RWPE1 (cell line): ENCODE measurements at places on chromosomes 4 and X.

- no peak for DNase-seq
Observed at GRCh38 chr4:23875317-23875716, 14.5 kb downstream of the PPARGC1A start.

DNA sequence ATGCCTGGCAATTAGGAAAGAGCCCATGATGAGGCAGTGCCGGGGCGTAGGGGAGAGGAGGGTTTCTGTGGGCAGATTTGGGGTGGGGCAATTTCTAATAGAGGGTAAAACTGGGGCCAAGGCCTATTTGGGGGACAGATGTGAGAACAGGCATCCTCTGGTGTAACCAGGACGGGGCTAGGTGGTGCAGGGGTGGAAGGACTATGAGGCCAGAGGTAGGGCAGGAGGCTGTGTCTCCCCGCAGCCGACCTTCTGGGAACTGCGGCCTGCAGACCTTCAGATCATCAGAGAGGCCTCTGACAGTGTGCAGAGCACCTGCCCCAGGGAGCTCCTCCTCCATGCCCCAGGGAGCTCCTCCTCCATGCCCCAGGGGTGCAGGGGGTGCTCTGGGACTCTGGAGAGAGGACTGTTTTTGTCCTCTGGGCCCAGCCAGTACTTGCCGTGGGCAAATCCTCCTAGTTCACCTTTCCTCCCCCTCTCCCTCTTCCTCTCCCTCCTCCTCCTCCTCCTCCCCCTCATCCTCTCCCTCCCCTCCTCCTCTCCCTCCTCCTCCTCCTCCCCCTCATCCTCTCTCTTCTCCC lies 101.9 kb downstream of the SORCS2 start:
- DNase-seq: no peak

DNA sequence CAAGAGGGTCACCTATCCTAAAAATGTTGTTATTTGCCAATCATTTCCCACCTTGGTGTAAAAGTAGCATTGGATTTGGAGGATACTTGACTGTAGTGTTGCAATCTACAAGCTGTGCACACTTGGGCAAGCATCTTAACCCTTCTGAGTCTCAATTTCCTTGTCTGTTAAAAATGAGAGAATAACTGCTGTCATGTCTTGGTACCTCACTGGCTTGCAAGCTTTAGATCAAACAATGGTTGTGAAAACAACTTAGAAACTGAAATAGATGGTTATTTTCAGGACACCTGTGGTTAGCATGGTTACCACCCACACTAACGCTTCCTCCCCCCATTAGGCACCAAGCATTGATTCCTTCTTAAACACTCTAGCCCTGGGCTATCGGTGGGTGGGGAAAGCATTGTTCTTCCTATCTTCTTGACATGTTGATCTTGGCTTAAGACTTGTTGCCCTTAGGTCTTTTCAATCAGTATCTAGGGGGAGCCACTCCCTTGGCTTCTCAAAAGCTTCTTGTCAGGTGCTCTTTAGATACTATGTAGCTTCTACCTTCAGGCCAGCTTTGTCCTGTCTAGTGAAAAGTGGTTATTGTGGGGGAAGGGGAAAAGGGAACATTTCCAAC lies 10.6 kb upstream of the AMOT start:
- DNase-seq: no peak

DNA sequence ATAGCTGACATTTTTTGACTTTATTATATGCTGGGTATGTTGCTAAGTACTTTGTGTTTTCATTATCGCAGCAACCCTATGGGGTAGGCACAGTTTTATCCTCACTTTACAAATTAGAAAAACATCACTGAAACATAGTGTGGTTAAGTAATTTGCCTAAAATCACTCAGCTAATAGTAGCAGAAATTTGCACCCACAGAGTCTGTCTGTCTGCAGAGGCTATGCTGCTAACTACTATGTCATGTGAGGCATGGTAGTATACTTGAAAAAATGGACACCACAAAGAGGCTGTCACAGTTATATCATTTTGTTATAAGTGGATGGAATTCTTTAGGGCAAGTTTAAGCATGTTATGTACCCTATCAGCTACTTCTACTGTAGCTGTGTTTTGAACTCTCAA lies 69.0 kb downstream of the STAG2 start:
- no peak for DNase-seq

GRCh38 chr4:132384709-132385108 lies 764.4 kb upstream of the PCDH10 start:
- DNase-seq: no peak

- DNase-seq: peak; percentile 11
Observed at GRCh38 chr4:15336410-15337167, 91.2 kb upstream of the C1QTNF7 start.

DNA sequence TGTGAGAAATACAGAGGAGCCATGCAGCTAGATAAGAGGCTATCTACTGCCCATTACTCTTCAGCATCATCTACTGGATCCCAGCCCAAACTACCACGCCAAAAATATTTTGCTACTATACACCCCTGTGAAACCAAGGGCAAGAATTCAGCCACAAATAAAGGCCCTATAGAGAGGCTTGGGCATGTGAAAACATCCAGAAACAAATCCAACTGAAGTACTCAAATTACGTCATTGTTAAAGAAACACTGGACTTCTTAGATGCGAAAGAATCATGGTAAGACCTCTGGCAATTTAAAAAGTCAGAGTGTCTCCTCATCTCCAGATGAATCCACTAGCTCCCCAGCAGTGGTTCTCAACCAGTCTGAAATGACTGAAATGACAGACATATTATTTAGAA lies 12.8 kb downstream of the NDST3 start:
- no peak for DNase-seq

DNA sequence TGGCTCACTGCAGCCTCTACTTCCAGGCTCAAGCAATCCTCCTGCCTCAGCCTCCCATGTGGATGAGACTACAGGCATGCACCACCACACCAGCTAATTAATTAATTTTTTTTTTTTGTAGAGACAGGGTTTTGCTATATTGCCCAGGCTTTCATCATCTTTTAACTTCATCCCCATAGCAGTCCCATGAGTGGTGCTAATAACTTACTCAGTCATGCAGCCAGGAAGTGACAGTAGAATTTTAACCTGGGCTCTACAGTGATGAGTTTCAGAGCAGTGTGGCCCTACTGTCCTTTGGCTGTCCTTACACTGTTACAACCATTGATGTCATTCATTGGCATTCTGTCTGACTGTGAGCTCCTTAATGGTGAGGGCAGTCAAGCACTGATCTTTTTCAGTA lies 3.9 kb upstream of the OCIAD2 start:
- no peak for DNase-seq

DNA sequence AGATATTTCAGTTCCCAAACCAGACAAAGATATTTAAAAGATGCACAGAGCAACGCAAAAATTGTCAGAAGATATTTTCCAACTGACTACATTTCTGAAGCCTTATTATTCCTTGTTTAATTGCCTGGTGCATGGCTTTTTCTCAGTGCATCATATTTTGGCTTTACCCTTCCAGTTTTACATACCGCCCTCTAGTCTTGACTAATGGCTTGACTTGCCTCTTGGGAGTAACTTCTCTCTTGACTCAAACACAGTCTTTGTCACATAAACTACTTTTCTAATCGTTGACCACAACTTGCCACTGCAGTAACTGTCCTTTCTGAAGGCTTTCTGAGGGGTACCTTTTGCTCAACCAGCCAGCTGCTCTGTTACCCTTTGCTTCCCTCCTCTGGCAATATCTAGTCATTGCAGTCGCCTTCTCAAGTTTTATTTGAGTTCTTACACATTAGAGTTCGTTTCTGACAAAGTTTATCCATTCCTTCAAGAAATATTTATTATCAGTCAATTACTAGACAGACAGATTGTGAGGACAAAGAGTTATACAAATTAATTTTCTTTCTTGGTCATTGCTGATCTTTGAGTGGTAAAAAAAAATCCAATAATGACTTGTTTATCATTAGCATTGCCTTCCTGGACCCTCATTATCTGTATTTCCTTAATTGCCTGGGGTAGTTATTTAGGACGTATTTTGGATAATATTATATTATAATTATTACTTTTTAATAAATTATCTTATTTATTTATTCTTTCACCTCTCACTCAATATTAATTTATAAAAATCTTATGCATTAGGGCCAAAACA lies 506.9 kb upstream of the PCDH10 start:
- DNase-seq: peak; percentile 38

GRCh38 chrX:13770013-13770535 lies 35.5 kb downstream of the OFD1 start:
- DNase-seq: no peak

- no peak for DNase-seq
Observed at GRCh38 chr4:180153587-180153986, 2089.6 kb upstream of the TENM3 start.

DNA sequence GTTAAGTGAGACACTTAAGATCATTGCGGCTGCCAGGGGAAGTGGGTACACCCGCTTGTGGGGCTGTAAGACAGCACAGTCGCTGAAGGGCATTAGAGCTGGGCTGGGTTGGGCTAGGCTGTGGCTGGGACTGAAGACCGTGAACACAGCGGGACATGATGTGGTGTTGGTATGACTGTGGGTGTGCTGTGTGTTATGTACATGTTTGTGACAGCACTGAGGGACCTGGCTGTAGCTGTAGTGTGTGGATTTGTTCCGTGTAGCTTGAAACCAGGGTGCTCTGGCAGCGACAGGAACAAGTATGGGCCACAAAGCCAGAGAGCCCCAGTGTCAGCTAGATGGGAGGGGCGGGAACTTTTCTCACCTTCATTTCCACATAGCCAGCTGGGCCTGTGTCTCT lies 82.1 kb downstream of the NHSL2 start:
- DNase-seq: no peak

DNA sequence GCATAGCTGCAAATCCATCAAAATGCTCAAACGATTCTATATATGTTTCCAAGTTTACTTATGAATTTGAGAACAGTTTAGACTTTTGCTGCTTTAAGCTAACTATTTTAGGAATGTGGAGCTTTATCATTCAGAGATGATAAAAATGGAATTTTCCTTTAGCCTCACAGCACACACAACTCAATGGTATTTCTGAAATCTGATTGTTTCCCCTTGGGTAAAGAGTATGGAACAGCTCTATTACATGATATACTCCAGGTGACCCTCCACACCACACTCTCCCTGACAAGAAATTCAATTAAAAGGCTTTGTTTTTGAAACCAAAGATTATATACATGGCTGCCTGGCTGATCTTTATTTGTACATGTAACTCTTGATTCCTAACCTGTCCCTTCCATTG lies 120.0 kb downstream of the LUZP4 start:
- no peak for DNase-seq

GRCh38 chr4:6272863-6273660 lies 3.4 kb downstream of the WFS1 start:
- peak; percentile 45 for DNase-seq

GRCh38 chr4:124727331-124727890 lies 14.9 kb upstream of the ANKRD50 start:
- DNase-seq: no peak

DNA sequence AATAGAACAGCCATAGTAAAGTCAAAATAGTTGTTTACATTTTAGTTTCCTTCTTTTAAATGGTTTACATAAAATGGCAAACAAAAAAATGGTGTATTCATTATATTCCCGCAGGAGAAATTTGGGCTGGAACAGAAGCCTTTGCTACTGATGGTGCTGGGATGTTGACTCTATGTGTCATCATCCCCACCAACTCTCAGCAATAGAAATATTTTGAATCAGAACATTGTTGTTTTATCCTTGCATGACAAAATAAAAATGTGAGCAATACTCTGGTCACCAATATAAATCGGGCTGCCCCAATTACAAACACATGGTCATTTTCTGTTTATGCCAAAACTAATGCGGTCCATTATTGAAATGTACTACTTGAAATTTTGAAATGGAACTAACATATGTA lies 1131.6 kb upstream of the PCDH7 start:
- DNase-seq: no peak

DNA sequence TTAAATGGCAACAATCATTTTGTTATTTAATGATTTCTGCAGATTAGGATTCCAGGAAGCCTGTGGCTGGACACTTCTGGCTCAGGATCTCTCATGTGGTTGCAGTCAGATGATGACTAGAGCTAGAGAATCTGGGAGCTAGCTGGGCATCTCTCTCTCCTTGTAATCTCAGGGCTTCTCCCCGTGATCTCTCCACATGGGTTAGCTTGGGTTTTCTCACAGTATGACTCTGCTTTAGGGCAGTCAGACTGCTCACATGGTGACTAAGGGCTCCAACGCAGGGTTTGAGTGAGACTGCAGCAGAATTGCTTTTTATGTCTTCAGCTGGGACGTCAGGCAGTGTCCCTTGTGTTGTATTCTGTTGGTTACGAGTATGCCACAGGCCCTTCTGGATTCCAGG lies 361.4 kb downstream of the CBLL2 start:
- DNase-seq: no peak

DNA sequence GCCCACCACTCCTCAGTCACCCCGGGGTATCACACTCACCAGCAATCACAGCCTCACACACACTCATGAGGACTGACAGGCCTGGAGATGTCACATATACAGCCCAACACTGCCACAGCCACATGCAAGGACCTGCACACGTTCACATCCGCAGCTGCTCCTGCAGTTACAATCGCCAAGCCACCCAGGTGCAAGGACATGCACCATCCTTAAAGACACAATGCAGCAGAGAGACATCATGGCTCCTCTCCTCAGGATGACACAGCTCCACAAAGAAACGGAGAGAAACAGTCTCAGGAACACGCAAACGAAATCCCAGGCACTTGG lies 1.1 kb downstream of the PCSK1N start:
- DNase-seq: no peak

DNA sequence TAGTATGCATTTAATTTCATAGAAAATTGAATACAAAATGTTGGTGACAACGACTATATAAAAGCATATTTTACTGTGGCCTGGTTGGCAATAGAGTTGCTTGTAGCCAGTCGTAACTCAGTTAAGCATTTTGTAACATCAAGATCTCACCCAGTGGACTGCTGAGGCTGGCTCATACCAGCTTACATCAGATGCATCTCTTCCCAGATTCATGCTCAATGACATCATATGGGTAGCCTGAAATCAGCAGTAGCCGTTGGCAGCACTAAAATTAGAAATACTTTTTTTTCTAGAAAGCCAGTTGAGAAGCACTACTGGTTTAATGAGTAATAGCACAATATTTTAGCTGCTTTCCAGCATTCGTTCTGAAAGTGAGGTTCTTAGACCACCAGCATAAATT lies 341.2 kb downstream of the TECRL start:
- no peak for DNase-seq

DNA sequence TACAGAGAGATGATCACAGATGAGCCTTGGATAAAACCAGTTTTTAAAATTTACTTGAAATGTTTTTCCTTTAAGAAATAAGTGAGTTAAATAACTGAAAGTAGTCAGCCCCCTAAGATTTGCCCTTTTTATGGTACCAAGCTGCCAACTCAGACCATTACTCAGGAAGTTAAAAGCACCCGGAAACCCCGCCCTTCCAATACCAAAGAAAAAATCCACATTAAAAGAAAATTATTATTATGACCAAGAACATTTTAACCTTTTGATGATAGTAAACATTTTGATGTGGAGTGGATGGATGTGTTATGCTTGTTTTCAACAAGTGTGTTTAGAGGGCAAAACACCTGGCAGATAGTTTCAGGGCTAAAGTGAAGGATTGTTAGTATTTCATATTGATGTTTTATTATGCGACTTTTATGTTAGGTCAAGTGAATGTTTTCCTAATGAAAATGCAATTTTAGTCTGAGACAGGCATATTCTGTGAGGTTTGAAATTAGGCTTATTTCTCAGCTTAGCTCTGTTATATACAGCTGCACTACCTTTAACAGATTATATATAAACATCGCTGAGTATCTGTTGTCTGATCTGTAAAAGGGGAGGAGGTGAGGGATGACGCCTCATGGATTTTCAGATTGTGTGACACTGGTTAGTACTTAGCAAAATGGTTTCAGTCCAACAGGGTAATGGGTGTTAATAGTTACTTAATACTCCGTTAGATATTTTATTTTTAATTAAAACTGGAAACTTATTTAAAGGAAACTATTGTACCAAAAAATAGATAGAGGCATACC lies 89.0 kb downstream of the KDM6A start:
- no peak for DNase-seq

- no peak for DNase-seq
Observed at GRCh38 chrX:39645178-39645895, 452.4 kb downstream of the BCOR start.
